ENCODE measurements at places on chromosomes 3 and 15.

DNA sequence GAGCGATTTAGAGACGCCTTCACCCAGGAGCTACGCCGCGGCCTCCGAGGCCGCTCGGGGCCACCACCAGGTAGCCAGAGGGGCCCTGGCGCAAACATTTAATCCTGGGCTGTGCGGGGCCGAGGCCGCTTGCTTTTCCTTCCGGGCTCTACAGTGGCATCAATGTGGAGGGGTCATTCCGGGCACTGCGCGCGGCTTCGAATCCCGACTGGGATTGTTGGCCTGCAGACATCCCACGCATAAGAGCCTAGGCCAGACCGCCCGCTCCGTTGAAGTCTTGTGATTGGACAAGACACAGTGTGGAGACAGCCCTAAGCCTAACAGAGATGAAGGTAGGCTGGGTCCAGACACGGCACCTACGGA, 568 bp upstream of the NCBP2 start:
- no peak for DNase-seq

DNA sequence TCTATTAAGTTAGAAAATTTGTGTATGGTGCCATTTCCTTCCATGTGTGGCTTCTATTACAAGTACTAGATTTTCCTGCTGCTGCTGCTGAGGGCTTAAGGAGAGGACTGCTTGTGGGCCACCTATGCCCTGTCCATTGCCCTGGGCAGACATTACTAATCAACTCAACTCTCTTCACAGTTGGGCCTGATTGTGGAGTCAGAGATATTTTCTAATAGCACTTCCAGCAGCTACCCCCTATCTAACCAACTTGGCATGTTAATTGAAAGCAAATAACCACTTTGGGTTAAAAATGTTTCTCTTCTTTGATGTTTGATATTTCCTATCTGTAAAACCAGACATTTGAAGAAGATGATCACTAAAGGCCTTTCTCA, 242.0 kb downstream of the EDEM1 start:
- no peak for DNase-seq

DNA sequence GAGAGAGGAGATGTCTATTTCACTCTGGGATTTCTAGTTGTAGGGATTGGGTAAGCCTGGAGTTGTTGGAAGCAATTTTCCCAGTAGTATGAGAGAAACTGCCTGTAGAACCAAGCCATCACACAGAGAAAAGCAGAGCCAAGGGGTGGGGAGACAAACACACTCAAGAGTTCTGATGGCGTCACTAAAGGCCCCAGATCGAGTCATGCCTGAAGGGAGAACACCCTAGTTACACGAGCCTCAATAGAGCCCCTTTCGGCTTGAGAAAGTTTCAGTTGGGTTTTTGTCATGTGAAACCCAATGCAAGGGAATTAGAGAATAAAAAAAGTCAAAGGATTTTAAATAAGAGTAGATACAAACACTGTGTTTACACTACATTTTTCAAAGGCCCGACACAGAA, 66.1 kb upstream of the PFN2 start:
- no peak for DNase-seq

- no peak for DNase-seq
These were observed 888 bp downstream of the TMEM115 start for GRCh38 chr3:50358355-50358910.

GRCh38 chr15:38091078-38091645, 156.7 kb downstream of the TMCO5A start:
- DNase-seq = no peak

DNA sequence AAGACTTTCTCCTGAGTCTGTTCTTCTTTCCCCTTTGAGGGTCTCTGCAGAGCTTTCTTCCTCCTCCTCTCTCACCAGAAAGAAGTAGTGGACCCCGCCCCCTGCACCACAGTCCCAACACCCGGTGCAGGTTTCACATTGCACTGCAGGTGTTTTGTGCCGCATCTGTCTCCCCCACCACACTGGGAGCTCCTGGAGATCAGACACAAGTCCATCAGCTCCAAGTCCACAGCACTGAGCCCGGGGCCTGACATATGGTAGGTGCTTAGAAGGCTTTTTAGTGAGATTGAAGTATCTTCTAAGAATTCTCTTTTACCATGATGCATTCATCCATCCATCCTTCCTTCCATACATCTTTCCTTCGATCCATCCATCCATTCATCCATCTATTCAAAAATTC, 9.8 kb downstream of the STRA6 start:
- no peak for DNase-seq

- no peak for DNase-seq
These were observed 15.2 kb downstream of the EIF4E3 start for GRCh38 chr3:71709908-71710511.

DNA sequence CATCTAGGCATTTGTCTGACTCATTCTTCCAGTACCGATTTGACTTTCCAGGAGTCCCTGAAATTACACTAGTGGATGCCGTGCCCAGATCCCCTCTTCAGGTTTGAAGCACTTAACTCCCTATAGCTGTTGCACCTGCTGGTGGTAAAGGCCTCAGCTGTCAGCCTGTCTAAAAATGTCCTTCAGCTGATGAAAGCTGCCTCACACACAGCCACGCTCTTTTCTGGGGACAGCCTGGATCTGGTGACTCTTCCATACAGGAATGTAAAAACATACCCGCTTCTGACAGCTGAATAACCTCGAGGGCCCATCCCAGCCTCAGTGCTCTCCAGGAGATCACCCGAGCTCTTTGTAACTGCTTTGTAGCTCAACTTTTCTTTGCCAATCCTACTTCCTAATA, 534.1 kb upstream of the GRM7 start:
- no peak for DNase-seq
